ENCODE measurements at places on chromosomes 7 and 10.

- no peak for DNase-seq
These were observed 111.8 kb downstream of the EGFR start for GRCh38 chr7:55130395-55131141.

DNA sequence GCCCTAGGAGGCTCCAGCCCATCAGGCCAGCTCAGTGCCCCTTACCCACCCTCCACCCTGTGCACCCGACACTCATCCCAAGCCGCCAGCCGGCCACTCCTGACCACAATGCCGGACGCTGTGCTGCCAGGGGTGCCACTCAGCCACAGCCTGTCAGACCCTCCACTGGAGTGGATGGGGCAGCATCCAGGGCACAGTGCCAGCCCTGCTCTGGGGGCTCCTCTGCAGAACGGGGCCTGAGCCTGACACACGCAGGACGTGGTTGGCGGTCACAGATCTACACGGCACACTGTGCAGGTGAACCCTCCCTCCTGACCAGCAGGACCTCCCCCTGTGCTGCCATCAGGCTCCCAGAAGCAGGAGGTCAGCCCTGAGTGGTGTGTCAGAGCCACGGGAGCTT is 114.7 kb downstream of the MAD1L1 start:
- DNase-seq = no peak

- no peak for DNase-seq
These were observed 45.1 kb downstream of the ADD3 start for GRCh38 chr10:110052916-110053315.

- no peak for DNase-seq
These were observed 3.5 kb upstream of the FRAT2 start for GRCh38 chr10:97338041-97338440.

Data from NCI-H1105 treated with DMSO at 0.1 percent for 48 hours (cell line).